Stimulated activated CD4-positive, alpha-beta T cell treated with anti-CD3 and anti-CD28 coated beads, Interleukin-4, amount 100 ng/mL, for 48 hours (primary cell): ENCODE measurements at places on chromosomes 4 and X.

- DNase-seq, result no peak
Measured at GRCh38 chr4:174193438-174194374, 89.8 kb downstream of the FBXO8 start.

DNA sequence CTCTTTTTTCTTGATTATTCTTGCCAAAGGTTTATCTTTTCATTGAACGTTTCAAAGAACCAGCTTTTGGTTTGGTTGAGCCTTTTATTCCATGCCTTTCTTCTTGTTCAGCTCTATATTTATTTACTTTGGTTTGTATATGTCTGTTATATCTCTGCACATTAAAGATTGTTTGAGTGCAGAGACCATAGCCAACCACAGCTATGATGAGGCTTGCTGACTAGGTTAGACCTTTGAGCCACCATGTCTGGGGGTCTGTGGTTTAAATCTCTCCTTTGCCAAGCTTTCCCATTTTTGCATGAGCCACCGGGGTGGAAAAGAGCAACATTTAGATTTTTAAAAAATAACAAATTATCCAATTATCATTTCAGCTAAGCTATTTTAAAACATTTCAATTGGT lies 96.1 kb downstream of the NHS start:
- DNase-seq, result no peak

GRCh38 chr4:821631-822030 lies 4.3 kb downstream of the CPLX1 start:
- no peak for DNase-seq

DNA sequence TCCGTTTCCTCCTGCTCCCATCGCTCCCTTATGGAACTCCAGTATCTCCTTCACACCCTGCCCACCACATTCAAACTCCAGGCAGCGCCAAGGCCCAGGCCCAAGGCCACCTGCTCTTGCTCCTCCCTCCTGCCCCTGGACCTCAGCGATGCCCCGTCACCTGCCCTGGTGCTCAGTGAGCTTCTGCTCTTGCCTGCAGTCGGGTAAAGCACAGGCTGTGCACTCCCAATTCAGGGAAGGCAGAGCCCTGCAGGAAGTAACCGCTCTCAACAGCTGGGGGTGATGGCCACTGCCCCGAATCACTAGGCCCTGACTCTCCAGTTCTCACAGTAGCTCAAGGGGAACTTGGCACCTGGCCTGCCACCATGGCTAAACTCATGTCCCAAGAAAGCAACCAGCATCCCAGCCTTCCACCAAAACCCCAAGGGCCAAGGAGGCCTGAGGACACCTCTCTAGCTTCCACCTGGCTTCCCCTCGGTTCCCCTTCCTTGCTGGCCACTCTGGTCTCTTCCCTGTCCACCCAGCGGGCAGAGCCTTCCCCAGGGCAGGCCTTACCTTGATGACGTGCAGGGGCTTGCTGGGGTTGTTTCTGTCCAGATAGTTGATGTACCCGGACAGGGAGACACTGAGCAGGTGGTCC lies 29.3 kb downstream of the WDR1 start:
- DNase-seq, result no peak

GRCh38 chr4:5212255-5213013 lies 161.2 kb downstream of the STK32B start:
- no peak for DNase-seq

DNA sequence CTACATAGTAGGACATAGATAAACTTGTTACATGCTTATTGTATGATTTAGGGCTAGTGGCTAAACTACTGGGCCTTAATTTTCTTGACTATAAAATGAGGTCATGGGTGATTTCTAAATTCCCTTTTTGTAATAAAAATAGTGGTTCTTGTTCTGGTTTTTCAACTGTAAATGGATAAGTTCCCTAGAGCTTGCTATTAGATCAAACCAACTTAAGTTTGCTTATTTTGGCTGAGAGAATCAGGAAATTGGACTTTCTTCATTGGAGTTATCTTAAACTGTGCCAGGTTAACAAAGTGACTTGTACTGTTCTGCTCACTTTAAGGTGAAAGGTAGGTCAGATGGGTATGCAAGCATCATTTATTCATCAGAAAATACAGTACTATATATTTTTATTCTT lies 78.3 kb downstream of the PDLIM5 start:
- DNase-seq, result no peak

DNA sequence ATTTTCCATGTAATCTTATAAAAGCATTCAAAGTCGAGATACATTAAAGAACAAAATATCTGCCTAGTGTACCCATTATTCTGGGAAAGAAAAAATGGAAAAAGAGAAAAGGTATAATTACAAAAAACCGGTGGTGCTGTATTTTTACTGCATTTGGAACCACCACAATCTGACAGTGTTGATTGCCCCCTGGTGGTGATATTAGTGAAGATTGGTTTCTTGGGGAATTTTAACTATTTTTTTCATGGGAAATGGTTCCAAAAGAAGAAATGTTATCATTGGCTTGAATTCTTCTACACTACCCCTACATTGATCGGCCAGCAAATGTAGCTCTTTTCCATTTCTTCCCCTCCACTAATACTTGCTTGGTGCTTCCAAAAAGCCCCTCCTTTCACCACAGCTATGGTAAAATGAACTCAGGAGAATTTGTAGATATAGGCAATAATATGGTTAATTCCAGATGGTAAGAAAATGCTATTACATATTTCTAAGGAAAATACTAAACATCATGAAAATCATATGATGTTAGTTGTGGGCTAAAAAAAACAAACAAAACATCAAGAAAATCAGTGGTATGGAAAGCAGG lies 50.0 kb downstream of the COX18 start:
- peak; percentile 7 for DNase-seq
